ENCODE measurements at places on chromosomes 5 and 9.

GRCh38 chr9:114231273-114231672, 75.9 kb downstream of the COL27A1 start:
- DNase-seq = no peak

GRCh38 chr9:89879701-89880100, 274.9 kb downstream of the GADD45G start:
- no peak for DNase-seq

GRCh38 chr5:8839361-8840055, 706.4 kb downstream of the SEMA5A start:
- no peak for DNase-seq

GRCh38 chr5:32239385-32239784, 65.3 kb upstream of the GOLPH3 start:
- no peak for DNase-seq

DNA sequence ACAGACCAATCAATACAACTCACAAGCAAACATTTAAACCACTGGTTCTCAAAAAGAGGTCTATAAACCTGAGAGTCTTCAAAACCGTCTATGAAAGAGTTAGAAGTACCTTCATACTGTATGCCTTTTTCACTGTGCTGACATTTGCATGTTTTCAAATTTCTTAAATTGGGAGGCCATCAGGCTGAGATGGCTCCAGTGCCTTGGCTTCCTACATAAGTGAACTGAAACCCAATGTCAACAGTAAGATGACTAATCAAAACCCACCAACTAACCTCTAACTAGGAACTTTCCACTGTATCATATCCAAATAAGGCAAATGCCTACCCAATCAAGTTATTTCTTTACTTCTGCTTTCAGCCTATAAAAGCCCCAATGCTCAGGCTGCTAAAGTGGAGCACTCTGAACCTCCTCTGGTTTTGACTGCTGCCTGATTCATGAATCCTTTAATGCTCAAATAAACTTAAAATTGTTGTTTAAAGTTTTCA, 35.1 kb downstream of the FAM13B start:
- DNase-seq = no peak

DNA sequence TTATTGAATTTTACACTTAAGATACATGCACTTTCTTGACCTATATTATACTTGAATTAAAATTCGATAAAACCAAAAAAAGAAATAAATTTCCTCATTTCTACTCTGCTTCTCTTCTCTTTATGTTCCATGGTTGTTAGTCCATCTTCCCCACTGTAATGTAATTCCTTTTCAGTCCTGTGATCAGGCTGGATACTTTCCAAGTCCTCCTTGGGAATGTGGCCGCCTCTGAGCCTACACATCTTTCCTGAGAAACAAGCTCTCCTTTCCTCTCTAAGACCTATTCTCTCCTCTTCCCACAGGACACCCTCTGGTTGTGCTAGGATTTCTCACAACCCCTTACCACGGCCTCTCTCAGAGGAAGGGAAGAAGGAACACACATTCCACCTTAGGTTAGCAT, 285.1 kb downstream of the DNAH5 start:
- DNase-seq = no peak

GRCh38 chr9:137429974-137430722, 7.0 kb downstream of the NOXA1 start:
- DNase-seq = no peak

DNA sequence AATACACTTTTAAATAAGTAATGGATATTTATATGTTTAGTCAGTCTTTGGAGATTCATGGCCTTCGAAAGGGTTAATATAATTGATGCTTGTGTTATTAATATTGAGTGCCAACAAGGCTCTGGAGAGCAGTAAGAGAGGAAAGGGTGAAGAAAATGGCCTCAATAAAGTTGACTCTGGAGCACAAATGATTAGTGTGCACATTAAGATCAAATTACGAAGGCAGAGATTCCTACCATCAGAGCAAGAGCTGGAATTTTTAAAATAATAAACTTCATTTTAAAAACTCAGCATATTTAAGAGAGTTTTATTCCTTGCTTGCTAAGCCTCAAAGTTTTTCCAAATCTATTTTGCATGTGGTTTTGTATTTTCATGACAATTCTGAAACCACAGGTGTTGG, 14.8 kb downstream of the SLC44A1 start:
- no peak for DNase-seq

DNA sequence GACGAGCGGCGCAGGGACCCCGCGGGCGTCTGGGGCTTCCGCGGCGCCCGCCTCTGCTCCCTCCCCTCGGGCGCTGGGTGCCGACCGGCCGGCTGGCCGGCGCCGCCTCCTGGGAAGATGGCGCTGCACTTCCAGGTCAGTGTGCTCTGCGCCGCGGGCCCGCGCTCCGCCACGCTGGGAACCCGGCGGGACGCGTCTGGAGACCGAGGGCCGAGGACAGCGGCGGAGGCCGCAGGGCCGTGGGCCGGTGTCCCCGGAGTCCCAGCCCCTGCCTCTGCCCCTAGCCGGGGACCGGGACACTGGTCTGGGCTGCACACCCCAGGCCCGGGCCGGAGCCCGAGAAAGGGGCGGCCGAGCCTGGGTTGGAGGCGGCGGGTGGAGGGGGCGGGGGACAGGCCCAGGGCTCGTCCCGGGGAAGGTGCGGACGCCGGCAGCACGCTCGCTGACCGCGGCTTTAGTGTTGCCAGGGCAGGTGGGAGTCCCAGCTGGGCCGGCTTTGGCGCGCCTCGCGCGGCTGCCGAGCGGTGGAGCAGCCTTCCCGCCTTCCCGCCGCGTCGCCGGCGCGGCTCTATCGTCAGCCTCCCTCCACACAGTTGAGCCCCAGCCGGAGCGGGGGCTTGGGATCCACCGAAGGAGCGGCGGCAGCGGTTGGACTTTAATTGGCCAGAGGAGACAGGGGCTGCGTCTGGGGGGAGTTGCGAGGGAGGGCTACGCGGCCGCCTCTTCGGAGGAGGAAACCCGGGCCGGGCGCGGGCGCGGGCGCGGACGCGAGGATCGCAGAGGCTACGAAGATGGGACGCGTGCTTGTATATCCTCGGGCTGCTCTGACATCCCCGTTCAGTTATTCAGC, at the start of gene RANBP17:
Gene RANBP17, plus strand, starts transcription at position 102 of the 850 bp plus-strand sequence.
- DNase-seq = no peak

DNA sequence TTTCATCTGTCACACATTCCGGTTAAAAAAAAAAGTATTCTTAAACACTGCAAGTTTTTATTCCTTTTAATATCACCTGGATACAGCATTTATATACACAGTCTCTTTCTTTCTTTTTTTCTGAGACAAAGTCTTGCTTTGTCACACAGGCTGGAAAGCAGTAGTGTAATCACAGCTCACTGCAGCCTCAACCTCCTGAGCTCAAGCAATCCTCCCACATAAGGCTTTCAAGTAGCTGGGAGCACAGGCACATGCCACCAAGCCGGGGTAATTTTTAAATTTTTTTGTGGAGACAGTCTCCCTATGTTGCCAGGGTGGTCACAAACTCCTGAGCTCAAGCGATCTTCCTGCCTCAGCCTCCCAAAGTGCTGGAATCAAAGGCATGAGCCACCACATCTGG, 13.9 kb downstream of the KIF20A start:
- no peak for DNase-seq

Measured in GOT3 (cell line).